ENCODE measurements at places on chromosomes 7 and 10.

GRCh38 chr10:71392791-71393781 lies 3.6 kb upstream of the CDH23 start:
- no peak for DNase-seq

DNA sequence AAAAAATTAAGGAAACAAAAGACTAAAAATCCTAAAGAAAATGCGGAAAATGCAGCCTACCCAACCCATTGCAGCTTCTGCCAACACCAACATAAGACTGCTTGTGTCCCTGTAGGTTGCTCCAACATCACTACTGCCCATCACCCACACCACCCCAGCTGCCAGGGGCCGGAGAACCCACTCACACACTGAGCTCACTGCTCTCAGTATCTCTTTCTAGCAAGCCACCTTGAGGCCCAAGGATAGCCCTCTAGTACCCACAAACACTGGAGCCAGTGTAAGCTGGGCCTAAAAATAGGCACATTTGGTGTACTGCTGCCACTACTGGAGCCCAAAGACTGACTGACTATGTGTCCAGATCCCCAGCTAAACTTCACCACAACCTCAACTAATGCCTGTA lies 67.3 kb downstream of the MEST start:
- DNase-seq, result no peak

DNA sequence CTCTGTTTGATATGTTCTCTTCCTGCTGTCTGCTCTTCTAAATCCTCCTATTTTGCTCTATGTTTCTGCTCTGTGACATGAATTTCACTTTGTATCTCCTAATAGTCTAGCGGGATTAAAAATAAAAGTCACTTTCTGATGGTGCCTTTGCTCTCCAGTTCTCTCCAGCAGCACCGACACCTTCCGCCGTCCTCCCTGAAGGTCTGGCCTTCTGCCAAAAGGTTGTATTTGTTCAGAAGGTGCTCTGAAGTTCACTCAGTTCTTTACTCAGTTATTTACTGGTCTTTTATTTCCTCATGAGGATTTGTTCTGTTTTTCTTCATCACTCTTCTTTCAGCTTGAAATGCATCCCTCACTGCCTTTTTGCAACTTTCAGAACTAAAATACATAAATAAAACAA lies 11.2 kb upstream of the EPHA1 start:
- no peak for DNase-seq

DNA sequence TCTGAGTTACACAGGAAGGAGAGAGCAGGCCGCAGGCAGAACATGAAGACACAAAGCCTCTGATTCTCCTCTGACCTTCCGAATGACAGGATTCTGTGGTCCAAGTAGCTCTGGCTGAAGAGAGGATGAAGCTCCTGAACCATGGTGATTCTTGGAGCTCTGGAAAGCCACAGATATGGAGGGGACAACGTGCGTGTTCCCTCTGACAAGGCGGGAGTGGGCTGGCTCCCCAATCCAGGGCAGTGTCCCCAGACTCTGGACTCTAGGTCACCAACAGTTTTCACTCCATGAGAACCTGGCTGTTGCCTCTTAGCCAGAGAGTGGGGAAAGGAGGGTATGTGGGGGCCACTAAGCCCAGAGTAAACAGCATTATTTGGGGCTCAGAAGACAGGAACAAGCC lies 7.4 kb upstream of the TRPV6 start:
- DNase-seq, result no peak

DNA sequence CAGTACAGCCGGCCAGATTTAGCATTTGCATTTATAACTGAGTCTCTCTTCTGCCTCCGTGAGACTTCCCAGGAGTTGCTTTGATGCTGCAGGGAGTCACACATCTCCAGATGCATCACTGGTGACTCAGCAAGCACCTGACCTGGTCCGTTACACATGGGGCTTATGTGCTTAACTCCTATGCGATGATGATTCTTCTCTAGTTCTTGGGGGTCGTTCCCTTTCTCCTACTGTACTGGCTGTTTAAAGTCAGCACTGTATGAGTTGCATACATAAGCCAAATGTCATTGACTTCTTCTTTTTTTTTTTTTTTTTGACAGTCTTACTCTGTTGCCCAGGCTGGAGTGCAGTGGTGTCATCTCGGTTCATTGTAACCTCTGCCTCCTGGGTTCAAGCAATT lies 13.0 kb upstream of the AKR1E2 start:
- DNase-seq, result no peak

DNA sequence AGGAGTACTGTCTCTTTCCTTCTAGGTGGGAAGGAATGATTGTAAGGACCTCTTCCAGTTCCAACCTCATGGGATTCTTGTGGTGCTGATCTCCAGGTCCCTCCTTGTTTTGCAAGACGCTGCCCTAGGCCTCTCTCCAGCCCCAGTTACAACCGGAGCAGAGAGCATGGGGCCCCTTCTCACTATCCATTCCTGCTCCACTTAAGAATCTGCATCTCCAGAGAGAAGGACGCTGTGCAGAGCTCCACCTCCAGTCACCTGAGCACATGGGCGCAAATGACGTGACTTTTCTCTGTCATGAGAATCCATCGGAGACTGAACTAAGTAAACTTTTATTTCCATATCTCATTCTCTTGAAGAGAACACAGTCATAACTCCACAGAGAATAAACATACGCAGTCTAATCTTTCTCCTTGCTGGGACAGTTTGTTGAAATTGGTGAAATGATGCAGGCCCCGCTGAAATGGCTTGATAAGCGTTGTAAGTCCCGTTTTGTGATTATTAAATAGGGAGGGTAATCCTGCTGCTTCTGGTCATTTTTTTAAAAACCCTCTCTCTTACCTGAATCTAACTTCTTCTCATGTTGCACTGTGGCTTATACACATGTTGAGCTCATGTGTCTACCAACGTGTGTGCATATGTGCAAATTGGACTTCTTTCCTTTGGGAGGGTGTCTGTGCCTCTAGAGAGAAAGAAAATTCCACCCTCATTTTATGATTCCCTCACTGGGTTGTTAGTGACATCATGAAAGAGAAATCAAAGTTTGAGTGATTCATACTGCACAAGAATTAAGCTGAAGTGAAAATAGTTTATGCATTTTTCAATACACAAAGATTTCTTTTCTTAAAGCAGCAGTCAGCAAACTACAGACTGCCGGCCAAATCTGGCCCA lies 133.2 kb upstream of the TBX20 start:
- DNase-seq, result no peak

- DNase-seq, result no peak
These were observed 758.6 kb upstream of the KCND2 start for GRCh38 chr7:119514326-119514725.

DNA sequence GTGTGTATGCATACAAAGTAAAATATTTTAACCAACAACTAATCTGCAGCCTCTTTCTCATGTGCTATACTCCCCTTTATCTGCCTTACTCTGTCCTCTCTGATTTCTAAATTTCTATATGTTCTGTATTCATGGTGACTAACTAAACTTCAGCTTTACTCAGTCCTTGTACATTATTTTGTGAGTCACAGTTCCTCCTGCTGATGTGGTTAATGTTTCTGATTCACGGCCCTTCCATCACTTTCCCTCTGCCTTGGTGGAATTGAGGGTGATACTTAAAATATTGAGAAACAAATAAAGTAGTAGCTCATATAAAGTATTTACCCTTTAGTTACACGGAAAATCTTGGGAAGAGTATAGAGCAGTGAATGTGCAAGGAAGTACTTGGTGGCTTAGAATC lies 899.1 kb upstream of the ZWINT start:
- no peak for DNase-seq

- DNase-seq, result no peak
These were observed 202.2 kb upstream of the CDCA7L start for GRCh38 chr7:22147868-22148267.

GRCh38 chr7:158500651-158501052 lies 87.0 kb downstream of the PTPRN2 start:
- no peak for DNase-seq

GRCh38 chr7:136523571-136523970 lies 344.9 kb upstream of the CHRM2 start:
- no peak for DNase-seq

DNA sequence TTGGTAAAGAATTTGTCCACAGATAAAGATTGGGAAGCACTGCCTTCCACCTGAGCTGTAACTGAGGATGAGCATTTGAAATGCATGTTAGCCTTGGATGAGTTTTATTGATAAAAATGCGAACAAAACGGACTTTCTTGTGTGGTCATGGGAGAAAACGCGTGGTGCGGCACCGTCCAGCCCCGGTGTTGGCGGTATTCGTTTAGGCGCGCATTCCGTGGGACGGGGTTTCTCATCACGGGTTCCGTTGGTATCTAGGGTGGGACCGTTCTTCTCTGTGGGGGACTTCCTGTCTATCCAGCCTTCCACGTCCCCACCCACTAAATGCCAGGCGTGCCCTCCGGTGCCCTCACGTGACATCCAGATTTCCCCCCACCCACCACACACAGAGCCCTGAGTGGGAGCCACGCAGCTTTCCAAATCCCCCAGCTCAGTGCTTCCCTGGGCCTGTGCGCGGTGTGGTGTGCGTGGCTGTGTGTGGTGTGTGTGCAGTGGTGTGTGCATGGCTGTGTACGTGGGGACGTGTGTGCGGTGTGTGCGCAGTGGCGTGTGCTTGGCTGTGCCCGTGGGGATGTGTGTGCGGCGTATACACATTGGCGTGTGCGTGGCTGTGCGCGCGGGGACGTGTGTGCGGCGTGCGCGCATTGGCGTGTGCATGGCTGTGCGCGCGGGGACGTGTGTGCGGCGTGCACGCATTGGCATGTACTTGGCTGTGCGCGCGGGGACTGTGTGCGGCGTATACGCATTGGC lies 18.1 kb downstream of the IQCE start:
- DNase-seq, result no peak

GRCh38 chr10:44755481-44755880 lies 155.7 kb upstream of the TMEM72 start:
- DNase-seq, result no peak

Data from CD4-positive, alpha-beta T cell treated with Interleukin-21 for 1 hour (primary cell).